ENCODE measurements at places on chromosomes 5 and 9.

DNA sequence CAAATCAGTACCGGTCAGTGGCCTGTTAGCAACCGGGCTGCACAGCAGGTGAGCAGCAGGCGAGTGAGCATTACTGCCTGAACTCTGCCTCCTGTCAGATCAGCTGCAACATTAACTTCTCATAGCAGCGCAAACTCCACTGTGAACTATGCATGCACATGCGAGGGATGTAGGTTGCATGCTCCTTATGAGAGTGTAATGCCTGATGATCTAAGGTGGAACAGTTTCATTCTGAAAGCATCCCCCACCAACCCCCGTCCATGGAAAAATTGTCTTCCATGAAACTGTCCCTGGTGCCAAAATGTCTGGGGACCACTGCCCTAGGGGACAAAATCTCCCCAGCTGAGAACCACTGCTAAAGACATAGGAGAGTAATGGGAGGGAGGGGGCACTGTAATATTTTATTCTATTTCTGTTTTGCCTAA, 51.1 kb downstream of the P4HA2 start:
- DNase-seq = no peak

DNA sequence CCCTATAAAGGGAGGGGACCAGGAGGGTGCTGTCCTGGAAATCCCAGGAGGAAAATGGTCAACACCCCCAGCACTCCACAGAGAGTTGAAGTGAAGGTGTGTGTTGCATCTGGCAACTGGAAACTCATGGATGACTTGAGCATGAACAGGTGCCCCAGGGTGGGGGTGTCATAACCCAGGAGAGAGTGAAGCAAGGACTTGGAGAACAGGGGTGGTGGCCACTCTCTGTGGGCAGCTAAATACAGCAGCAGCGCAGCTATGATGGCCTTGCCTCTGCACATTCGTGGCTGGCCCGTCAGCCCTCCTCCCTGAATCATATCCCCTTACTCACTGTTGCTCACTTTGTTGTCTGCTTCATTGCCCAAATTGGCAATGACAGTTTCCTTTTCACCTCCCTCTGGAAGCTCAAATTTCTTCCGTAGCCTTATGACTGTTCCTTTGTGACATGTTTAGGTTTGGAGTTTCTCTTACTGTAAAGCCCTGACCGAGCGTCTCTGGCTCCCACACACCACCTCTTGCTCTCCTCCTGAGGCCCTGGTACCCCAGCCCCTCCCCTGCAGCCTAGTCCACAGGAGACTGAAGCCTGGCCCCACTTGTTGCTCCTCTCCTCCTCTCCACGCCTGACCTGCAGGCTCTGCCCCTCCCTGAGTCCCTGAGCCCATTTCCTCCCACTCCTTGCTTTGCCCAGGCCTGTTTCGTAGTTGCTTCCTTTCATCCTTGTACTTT, 185.8 kb downstream of the CD180 start:
- peak; percentile 99 for DNase-seq

- DNase-seq = peak; percentile 48
Observed at GRCh38 chr5:173919443-173919842, 31.3 kb downstream of the CPEB4 start.

GRCh38 chr5:926417-927171, 33.9 kb downstream of the TRIP13 start:
- peak; percentile 3 for DNase-seq

DNA sequence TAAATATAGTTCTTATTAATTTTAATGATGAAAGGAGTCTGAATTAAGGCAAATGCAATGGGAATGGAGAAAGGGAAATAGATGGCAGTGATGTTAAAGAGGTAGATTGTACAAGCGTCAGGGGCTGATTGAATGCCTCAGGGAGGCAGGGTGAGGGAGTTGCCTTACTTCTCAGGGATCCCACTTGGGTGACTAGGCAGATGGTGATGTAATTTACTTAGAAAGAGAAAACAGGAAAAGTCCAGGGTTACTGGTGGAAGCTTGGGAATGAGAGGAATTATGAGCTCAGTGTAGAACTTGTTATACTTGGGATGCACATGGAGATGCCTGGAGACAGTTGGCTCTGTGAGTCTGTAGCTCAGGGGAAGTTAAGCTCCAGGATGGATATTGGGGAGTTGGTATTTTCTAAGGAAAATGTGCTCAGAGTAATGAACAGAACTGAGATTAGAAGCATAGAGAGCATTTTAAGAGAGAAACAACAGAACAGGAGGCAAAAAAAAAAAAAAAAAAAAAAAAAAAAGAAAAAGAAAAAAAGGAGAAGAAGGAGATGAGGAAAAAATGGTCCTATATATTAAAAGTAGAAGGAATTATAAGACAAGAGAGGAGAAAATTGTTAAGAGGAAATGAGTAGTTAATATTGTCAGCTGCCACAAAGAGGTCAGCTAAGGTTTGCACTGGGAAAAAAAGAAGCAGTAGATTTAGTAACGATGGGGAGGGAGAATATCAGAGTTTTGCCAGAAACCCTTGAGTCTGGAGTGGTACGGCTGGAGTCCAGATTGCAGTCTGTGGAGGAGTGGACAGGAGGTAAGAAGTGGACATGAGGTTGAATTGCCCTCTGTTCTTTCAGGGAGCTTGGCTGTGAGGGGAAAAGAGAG, 88.0 kb upstream of the ELL2 start:
- DNase-seq = peak; percentile 82

DNA sequence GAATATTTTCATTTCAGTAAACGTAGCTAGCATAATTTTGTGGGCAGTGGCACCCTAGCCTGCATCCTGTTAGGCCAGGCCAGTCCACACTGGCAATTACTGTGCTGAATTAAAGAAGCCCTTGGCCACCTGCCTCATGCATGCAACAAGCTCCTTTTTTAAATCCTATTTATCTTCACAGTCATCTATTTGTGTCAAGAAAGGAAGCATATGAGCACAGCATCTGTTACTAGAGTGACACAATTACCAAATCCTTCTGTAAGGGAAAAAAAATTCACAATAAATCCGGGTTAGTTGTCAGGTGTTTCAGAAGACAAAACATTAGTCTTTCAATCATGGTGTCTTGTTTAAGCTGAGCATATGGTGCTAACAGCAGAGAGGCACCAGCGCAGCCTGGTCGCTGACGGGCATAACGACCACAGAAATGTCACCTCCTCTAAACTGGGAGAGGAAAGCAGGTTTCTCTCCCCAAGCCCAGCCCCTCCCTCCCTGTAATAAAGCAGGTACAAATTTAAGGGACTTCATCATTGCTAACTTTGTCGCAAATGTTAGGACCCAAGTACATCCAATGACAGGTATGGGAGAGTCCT, 520.6 kb downstream of the CTNND2 start:
- no peak for DNase-seq

DNA sequence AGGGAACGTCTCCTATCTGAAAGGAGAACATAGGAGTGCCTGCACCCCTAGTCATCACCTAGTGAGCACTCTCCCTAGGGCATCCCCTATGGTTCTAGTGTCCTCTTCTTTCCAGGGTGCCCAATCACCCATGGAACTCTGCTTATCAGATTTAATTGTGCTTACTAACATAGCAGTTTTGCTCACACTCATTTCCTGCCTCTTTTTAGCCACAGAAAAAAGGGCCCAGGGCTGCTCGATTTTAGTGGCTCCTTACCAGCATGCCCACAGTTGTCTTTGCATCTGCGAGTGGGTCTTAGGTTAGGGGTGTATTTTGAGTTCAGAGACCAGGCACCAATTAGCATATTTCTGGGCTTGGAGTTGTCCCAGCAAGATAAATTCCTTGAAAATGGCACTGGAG, 1110.2 kb downstream of the TAF11L14 start:
- no peak for DNase-seq

- peak; percentile 51 for DNase-seq
Observed at GRCh38 chr5:52709167-52709925, 78.4 kb upstream of the ITGA1 start.

DNA sequence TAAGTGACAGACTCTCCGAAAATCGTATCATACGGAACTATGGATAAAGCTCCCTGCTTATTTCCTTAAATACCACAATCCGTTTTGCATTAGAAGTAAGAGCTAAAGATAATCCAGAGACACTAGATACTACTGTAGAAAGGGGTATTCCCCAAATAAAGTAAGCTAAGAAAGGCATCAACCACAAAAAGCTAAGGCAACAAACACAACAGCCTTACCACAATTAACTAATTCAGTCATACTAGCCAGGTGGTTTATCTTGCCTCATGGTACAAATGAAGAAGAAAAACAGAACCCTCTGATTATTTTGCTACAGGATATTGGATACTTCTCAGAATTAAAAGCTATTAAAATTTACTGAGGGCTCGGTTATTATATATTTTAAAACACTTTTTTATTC, 14.1 kb downstream of the ERP44 start:
- no peak for DNase-seq

DNA sequence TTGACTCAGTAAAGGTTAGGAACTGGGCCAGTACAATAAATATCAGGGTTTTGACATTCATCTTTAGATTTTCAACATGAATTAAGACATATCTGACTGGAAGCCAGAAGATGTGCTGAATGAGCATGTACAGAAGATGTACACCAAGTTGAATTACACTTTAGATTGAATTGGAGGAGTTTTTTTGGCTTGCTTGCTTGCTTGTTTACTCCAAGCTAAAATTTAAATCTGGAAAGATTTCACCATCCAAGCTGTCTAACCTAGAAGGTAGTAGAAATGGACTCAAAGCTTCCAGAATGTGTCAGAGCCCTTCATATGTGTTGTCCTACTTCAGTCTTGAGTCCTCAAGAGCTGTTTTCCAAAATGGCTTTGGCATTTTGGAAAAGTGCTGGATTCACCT, 49.0 kb upstream of the FCHO2 start:
- no peak for DNase-seq

GRCh38 chr5:175226506-175226905, 217.5 kb downstream of the DRD1 start:
- DNase-seq = peak; percentile 37

DNA sequence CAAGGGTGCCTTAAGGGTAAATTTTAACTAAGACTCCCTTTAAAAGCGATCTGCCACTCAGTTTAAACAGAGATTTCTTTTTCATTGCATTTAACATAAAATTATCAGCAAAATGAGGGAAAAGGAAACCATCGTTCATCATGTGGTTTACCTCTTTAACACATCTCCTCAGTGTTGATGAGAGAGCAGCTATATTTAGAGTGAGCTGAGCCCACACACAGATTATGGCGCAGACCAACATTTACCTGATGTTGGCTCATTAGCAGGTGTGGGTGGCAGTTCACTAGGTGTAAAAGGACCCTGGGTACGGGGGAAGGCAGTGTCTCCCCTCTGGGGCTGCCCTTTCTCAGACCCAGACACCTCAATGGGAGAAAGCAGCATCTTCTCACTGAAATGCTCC, 149.8 kb downstream of the ENTREP1 start:
- no peak for DNase-seq

- DNase-seq = no peak
Observed at GRCh38 chr9:135559606-135560005, 1.9 kb upstream of the PAEP start.

GRCh38 chr9:69047371-69047770, 11.8 kb downstream of the FXN start:
- no peak for DNase-seq

DNA sequence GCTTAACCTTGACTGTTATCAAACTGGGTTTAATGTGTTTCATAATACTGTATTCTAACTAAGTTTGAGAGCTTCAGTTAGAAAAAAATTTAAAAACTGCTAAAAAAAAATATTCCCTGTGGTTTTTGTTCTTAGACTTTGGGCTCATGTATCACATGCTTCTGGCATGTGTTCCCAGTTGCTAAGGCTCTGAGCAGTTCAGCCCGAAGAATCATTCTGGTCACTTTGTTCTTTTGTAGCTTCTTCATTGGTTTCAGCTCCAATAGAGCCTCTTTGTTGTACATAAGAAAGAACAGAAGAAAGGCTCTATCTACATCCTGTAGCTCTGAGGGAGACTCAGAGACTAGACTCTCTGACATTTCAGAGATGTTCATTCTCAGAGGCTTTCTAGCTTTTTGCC, 25.6 kb downstream of the KCNN2 start:
- DNase-seq = no peak

DNA sequence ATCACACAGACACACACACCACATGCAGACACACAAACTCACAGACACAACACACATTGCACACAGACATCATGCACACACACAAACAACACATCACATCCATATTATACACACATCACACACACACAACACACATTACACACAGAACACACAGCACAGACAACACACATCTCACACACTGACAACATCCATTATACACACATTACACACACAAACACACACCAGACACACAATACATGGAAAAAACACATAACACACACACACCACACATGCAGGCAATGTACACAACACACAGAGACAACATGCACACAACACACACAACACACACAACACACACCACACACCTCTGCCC, 4.8 kb upstream of the CCDC187 start:
- no peak for DNase-seq

DNA sequence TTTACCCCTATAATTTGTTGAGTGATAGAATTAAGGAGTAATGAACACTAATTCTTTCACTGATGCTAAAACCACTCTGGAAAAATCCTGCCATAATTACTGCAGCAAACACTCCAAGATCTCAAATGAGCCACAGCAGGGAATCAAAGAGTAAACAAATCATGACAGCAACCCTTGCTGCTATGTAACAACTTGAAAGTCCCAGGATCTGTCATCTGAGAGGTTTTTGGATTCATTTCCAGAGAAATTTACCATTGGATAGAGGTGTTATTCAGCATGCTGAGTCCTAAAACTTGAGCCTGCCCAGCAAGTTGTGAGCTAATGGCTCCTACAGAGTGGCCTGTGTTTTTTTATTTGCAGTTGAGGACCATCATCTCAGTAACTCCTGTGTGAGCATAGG, 59.2 kb downstream of the PRLR start:
- no peak for DNase-seq

DNA sequence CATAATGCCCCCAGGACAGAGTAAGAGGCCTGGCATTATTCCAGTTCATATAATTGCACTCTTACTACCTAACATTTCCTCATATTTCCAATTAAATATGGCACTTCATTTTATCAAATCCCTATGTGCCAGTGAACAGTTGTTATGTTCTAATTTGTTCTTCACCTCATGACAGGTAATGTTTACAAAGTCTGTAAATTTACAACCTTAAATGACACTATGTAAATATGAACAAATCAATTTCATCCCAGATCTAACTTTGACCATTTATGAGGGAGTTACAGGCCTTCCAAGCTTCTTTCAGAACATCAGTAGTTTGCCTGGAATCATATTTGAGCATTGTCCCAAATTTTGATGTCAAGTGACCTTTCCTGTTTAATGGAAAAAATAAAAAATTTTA, 592.6 kb upstream of the CDH6 start:
- DNase-seq = no peak

DNA sequence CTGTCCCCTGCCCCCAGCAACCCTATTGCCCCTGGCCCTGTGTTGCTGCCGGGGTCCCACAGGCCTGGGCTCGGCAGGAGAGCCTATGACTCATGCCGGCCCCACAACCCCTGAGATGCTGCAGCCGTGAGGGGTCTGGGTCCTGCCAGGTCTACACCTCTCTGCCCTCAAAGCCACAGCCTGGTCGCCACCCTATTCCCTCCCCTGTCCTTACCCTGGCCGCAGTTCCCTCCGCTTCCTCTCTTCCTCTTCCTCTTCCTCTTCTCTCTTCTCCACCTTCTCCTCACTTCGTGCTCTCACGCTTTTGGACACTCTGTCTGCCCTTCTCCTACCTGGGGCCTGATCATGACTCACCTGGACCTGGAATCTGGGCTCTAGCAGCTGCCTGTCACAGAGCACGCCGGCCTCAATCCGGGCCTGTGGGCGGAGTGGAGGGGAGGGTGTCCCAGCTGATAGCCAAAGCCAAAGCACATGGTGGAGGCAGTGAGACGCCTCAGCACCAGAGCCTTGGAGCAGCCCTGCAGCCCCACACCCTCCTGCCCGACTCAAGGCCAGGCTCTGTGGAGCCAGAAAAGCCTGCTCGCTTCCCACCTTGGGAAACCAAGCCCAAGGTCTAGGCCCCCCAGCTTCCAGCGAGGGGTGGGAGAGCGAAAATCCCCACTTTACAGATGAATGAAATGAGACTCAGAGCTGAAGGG, 26.8 kb upstream of the CSF1R start:
- DNase-seq = peak; percentile 59
